ENCODE measurements at places on chromosomes 16 and 17.

DNA sequence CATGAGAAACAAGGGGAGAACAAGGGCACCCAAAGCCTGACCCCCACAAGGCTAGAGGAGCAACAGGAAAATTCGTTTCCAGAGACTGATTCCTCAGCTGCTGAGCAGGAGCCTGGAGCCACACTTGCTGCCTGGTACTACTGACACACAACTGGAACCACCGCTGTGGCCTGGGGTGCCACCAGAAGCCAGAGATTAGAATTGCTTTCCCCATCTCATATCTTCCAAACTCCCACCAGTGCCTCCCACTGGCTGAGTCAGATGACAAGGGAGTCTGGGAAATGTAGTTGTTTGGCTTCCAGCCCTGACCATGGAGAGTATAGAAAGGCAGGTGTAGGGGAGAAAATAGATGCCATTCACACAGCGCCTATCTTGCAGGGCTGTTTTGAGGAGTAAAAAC, 4.1 kb upstream of the TMEM11 start:
- DNase-seq: peak; percentile 77

- DNase-seq: peak; percentile 12
Measured at GRCh38 chr17:846901-847843, 65.0 kb downstream of the MRM3 start.

GRCh38 chr16:58196898-58197313, 1.0 kb downstream of the CSNK2A2 start:
- DNase-seq: no peak

GRCh38 chr16:11447272-11447671, 102.0 kb downstream of the RMI2 start:
- DNase-seq: no peak

GRCh38 chr16:77974883-77975282, 47.5 kb upstream of the CLEC3A start:
- DNase-seq: peak; percentile 23

DNA sequence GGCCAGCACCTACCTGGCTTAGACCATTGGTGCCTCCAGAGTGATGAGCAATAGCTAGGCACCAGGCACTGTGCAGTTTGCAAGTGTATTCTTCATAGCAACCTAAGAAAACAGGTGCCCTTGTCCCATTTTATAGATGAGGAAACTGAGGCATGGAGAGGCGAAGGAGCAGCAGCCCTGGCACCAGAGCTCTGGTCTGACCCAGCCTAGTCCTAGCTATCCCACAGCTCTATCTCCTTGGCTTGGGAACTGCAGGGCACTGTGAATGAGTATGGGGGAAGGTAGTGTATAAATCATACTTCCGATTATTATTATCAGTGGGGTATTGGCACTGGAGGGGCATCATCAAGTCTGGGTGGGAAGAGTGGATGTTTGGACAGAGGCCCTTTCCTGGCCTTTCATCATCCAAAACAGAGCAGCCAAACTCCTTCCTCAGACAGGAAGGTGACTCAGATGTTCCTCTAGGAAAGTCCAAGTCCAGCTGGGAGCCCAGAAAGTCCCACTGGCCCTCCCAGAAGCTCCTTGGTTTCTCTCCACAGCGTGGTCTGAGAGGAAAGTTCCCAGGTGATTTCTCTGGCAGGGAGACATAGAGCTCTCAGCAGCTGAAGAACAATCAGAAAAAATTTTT, 32.0 kb upstream of the PLLP start:
- DNase-seq: no peak

GRCh38 chr17:48439110-48439850, 9.3 kb upstream of the SKAP1 start:
- peak; percentile 64 for DNase-seq

GRCh38 chr16:73384506-73385089, 336.7 kb upstream of the ZFHX3 start:
- DNase-seq: no peak

- no peak for DNase-seq
Measured at GRCh38 chr17:72565758-72566157, 444.9 kb downstream of the SOX9 start.

DNA sequence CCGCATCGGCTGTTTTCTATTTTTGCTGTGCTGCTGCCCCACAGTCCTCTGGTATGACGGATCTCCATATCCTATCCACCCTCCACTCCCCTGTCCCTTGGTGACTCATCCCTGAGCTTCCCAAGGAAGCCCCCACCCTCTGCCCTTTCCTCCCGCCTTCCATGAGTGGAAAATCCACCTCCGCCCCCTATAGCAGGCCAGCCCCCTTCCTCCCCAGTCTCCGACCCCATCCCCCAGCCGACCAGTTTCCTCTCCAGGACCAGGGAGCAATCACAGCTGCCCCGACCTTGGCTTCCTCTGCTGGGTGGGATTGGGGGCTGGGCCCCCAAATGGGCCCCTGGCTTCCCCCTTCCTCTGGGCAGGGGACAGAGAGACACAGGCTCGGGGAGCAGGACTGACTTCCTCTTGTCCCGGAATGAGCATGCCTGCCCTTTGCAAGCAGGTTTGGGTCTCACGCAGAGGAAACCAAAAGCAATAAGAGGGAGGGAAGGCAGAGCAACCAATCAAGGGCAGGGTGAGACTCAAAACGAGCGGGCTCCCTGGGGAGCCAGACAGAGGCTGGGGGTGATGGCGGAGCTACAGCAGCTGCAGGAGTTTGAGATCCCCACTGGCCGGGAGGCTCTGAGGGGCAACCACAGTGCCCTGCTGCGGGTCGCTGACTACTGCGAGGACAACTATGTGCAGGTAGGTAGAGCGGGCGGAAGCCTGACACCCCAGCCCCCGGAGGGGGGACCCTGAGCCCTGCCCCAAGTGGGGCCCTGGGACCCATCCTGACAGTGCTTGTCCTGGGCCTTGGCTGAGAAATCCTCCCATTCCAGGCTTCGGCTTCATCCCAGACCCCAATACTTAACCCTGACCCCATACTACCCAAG, at the start of the genes ABI3 and GNGT2:
ABI3 (plus strand) TSS at position 550 of the 872 bp plus-strand sequence; CDS start at position 568, 18 bp downstream.
GNGT2 (minus strand) TSS at position 417 of the 872 bp plus-strand sequence. CDS start 3,152 bp downstream, outside the sequence.
- peak; percentile 83 for DNase-seq

DNA sequence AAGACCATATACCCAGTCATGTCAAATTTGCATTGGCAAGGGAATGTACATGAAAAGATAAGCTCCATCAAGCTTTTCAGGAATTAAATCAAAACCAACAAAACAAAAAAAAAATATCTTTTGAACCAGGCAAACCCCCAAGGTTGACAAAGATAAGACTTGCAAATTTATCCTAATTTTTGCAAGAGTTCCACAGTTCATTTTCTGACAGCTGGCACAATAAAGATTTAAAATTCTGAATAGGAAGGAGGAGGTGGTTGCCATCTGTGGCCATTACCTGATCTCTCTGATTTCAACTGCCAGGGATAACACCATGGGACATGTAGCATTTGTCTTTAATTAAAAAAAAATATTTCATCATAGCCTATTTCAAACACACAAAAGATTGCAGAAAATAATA, 135.9 kb upstream of the SHISA6 start:
- no peak for DNase-seq

DNA sequence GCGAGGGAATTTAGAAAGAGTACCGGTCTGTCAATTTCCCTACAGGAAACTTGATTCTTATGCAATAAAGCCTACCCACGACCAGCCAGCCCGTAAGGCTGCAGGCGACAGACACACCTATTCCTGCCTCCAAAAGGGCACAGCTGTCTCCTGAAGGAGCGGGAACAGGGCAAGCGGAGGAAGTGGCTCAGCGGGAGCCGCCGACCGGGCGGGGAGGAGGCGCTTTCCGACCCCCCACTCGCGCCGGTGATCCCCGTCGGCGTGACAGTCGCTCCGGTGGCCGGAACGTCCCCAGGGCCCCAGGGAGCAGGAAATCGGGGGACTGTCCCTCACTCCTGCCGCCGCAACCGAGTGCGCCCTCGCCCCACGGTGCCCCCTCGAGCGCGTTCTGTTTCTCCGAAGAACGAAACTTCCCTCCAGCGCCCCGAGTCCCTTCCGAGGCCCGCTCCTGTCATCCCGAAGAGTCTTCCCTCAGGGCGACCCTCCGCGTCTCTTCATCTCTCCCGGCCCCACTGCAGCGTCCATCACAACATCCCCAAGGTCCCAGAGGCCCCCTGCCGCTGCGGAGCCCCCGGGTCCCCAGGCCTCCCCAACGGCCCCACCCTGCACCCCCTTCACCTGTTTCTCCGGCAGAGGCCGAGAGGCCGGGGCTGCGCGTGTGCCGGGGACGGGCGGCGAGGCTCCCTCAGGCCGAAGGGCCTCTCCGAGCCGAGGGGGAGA, 421 bp downstream of the STAT3 start:
- DNase-seq: peak; percentile 57

DNA sequence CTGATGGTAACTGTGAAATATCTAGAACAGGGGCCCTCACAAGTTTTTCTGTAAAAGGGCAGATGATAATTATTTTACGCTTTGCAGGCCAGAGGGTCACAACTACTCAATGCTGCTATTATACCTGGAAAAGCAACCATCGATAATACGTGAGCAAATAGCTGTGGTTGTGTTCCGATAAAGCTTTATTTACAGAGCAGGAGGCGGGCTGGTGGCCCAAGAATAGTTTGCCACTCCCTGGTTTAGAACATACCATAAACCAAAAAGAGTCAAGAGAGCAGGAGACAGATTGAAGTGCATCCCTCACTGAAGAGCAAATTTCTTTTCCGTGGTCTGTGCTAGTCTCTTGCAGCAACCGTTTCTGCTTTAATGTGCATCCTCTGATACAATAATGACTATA, 77.9 kb upstream of the DYNLRB2 start:
- no peak for DNase-seq

DNA sequence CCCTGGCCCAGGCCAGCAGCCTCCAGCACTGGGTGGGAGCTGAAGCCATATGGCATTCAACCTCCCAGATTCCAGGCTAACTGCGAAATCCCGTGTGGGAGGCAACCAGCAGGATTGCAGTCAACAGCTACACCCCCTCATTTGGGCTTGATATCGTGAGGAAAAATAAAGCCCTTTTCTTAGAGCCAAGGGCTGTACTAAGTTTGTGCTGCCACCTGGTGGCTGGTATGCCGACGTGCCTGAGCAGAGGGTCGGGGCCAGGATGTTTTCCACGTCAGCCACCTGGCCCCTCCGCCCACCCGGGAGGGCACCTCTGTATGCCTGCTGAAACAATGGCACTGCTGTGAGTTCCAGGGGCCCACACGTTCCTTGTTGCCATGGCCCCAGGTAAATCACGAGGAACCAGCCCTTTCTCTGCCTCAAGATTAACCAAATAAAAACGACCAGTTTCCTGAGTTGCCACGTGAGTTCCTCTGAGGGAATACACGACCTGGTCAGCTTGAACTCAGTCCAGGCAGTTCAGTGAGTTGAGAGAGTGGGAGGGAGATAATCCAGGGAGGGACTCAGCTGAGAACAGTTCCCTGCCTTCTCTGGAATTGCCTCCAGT, 9.0 kb downstream of the TMEM98 start:
- DNase-seq: peak; percentile 74

DNA sequence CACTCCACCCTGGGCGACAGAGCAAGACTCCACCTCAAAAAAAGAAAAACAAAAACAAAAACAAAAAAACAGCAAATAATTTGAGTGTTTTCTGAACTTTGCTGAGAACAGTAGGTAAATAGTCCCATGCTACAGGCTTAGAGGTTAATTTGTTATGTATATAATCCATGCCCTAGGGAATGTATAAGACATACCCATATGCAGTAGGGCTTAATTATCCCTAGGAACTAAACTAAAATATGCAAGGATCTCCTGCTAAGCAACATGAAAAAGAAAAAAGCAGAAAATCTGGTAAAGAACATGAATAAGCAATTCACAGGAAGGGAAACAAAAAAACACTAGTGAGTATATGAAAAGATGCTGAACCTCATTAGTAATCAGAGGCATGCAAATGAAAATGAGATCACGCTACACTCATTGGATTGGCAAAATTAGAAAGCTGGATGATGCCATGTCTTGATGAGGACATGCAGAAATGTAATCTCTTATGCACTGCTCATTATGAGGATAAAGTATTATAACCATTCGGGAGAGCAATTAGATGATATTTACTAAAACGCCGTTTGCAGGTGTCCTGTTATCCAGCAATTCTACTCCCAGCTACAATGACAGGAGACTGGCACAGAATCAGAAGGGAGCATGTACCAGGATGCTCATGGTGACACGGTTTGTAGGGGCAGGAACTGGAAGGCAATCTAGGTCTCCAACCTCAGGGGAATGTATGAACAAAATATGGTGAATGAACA, 5.6 kb downstream of the KCTD13 start:
- DNase-seq: no peak

DNA sequence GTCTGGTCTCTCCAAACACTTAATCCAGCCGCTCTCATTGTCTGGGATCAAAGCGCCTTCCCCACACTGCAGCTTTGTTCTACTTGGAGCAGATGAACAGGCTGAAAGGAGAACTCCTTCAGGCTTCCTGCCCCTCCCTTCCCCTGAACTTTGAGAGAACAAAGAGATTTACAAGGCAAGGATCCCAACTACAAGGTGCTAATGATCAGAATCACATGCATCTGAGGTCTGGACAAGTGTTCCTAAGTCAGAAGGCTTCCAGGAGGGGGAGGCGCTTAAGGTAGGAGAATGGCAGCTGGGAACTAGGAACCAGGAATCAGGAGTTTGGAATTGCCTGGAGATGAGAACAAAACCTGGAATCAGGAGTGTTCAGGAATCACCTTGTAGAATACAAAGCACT, 606.3 kb upstream of the CDH11 start:
- DNase-seq: no peak

DNA sequence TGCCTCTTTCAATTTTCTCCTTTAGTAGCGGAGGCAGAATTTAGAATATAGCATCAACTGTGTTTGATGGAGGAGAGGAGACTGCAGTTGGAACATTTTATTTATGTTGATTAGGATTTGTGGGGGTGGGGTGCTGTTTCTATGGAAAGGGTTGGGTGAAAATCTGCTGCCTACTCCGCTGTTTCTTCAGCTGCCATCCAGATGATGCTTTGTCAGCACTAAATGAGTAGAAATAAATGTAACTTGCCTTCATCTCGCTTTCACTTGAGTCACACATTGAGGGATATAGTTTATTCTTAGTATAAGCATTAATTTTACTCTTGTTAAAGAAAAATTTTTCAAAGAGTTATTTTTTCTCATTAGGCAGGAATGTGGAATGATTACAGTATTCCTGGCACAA, 42.1 kb downstream of the ABHD15 start:
- DNase-seq: no peak

DNA sequence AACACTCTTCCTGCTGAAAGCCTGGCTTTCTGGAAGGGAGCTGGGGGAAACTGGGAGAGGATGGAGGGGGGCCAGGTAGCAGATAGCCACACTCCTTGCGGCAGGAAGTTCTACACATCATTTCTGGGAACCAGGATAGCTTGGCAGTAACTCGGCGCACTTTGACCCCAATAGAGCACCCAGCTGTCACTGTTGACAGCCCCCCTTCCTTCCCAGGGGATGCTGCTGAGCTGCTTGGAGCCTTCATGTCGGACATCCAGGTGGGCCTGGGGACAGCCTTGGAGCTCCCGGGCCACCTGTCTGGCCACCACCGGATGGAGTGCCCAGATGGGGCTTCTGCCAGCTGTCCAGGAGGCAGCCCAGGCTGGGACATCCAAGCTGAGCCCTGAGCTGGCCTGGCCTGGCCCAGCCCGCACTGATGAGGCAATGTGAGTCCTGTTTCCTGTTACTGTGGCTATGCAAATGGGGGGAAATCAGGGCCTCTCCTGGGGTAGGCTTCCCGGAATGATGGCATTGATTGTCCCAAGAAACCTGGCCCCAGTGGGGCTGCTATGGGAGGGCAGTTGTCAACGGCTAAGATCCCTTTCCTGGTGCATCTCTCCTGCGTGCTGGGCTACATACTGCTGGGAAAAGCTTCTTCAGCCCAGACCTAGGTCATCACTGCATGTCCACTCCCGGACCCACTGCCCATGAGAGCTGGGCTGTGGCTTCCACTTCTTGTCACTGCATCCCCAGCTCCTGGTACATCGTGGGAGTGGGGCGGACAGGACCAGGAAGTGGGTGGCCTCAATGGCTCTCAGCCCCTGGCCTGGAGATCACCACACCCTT, 50.0 kb downstream of the SOCS1 start:
- DNase-seq: peak; percentile 62

GRCh38 chr16:11805556-11805955, 8.5 kb upstream of the ZC3H7A start:
- no peak for DNase-seq
